HepG2 (cell line): ENCODE measurements at places on chromosomes 6 and 20. TPM values are rescaled to one million over a fixed set of nuclear protein-coding genes. Genes with fewer than 3 reads are reported as not detected.

The MCM8 gene
- polyA plus RNA-seq = 7.7 and 11.5 TPM in 2 replicates

The UBD gene
- polyA plus RNA-seq = 13.9 and 26.9 TPM in 2 replicates

The XKR7 gene
- polyA plus RNA-seq = not detected in 2 replicates

The DZANK1 gene
- 2.6 and 3.2 TPM in 2 replicates for polyA plus RNA-seq

The HSPA1B gene
- polyA plus RNA-seq = 26.0 and 57.2 TPM in 2 replicates

The POM121L2 gene
- polyA plus RNA-seq = 0.01 TPM in 1 of 2 replicates, not detected in the other

The TP53TG5 gene
- polyA plus RNA-seq = 0.11 TPM in 1 of 2 replicates, not detected in the other

The TNFRSF6B gene
- polyA plus RNA-seq = 0.24 and 0.86 TPM in 2 replicates

The IDH3B gene
- 245 and 254 TPM in 2 replicates for polyA plus RNA-seq

The PRICKLE4 gene
- polyA plus RNA-seq = 0.74 and 0.92 TPM in 2 replicates

The PPIL6 gene
- polyA plus RNA-seq = 0.01 and 0.46 TPM in 2 replicates

The FAM50B gene
- polyA plus RNA-seq = 0.05 TPM in 1 of 2 replicates, not detected in the other

The PDE7B gene
- polyA plus RNA-seq = not detected in 2 replicates

The IL17F gene
- not detected in 2 replicates for polyA plus RNA-seq
